ENCODE measurements at places on chromosomes 6 and 20.

DNA sequence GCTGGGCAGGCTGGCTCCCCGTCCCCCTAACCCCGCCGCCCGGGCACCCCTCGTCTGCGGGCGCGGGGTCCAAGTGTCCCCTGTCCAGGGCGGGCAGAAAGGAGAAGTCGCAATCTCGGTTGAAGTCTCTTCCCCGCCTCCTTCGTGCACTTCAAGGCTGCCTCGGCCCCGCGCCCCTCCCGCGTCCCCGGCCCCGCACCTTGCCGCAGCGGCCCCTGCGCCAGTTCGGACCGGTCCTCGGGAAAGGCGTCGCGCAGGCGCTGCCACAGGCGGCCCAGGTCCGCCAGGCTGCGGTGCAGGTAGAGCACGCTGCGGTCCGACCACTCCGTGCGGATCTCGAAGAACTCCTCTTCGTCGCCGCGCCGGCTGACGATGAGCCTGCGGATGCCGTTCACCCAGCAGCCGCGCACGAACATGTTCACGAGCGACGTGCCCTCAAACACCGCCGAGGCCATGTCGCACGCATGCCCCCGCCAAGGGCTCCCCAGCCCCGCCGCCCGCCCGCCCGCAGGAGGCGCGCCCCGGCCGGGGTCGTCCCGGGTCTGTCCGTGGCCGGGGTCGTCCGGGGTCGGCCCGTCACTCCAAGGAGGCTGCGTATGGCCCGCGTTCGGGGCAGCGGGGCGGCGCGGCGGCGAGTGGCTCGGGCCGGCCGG is at the start of gene PXDC1:
PXDC1 (minus strand) TSS at position 637 of the 653 bp plus-strand sequence; CDS start at position 455, 182 bp downstream.
- no peak for DNase-seq

DNA sequence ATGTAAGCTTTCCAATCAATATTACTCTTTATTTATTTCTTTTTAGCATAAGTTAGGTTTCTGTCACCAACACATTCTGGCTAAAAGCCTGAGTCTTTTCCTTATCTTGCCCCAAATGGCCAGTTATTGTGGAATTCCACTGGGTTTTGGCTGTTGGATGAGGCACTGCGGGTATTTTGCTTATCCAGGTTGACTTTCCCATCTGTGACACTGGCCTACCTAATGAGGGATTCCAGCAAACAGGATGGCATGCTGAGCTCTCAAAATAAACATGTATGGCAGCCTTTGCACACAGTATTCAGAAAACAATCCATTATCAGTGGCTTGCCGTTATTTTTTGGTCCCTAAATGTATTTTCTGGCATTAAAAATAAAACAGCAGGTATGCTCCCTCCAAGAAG is 6.5 kb upstream of the RALGAPB start:
- DNase-seq: no peak

GRCh38 chr6:21426841-21427490 is 166.6 kb upstream of the SOX4 start:
- DNase-seq: peak; percentile 42

DNA sequence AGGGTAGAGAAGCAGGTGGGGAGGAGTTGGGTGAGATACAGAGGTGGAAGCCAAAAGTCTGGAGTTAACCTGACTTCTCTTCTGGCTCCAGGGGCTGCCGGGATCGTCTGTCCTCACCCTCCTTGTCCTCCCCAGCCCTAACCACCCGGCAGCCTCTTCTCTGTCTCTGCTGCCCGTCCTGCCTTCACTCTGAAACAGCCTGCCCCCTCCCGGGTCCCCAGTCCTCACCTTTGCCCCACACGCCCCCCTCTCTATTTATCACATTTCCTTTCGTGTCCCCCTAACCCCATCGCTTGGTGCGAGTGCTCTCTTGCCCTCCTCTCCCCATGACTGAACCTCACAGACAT is 5.7 kb downstream of the RING1 start:
- DNase-seq: no peak

- peak; percentile 14 for DNase-seq
These were observed 655.5 kb upstream of the FLRT3 start for GRCh38 chr20:14992961-14993360.

- DNase-seq: no peak
These were observed 159.6 kb upstream of the PMEPA1 start for GRCh38 chr20:57869291-57869950.

GRCh38 chr6:112004201-112005012 is 49.5 kb upstream of the CCN6 start:
- no peak for DNase-seq

- no peak for DNase-seq
These were observed 1.5 kb downstream of the TNFRSF21 start for GRCh38 chr6:47308198-47308517.

DNA sequence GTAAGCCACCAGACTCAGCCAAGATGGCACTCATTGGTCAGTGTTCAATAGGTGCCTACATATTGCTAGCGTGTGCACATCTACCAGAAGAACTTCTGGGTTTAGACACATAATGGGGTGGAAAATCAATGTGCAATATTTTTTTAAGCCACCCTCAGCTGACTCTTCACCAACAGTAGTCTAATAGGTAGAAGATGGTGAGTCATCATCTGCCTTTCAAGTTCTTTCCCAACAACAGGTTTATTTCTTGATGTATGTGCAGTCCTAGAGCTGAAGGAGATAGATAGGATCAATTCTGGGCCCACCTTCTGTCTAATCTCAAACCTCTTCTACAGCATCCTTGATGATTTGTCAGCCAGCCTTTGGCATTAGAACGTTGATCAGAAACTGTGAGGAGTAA is 41.3 kb downstream of the IRAK1BP1 start:
- DNase-seq: no peak

GRCh38 chr20:56422076-56422823 is 10.2 kb downstream of the CASS4 start:
- DNase-seq: peak; percentile 86

- no peak for DNase-seq
These were observed 43.2 kb downstream of the TMEM242 start for GRCh38 chr6:157280157-157280556.

DNA sequence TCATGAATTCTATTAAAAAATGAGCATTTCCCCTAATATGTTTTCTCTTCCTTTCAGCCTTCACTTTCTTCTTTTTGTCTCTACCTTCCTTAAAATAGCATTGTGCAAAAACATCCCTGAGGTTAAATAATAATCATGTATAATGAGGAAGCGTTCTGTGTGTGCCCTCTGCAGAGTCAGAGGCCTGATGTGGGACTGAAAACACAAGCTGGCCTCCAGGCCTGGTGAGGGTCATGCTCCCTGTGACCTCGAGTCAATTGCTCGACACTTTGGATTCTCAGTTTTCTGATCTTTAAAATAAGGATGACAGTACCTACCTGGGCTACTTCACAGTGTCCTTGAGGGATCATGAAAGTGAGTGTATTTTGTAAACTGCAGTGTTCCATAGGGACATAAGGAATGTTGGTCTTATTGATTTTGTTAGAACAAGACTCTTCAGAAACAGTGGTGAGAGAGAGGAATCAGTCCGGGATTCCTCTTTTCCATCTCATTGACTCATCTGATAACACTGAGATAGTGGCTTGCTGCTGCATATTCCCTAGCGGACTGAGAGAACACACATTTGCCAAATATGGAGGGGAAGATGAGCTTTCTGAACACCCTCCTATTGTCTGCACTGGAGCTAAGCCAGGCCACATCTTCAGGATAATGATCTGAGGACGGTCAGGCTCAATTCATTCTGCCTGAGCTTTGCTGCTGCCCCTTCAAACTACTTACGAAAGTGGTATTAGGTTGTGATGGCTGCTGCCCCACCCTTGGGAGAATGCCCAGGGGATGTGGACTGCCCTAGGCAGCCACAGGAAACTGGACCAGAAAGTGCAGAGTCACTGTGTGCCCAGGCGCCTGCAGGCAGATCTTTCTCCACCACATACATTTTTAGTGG is 39.6 kb upstream of the PDE7B start:
- DNase-seq: peak; percentile 18

DNA sequence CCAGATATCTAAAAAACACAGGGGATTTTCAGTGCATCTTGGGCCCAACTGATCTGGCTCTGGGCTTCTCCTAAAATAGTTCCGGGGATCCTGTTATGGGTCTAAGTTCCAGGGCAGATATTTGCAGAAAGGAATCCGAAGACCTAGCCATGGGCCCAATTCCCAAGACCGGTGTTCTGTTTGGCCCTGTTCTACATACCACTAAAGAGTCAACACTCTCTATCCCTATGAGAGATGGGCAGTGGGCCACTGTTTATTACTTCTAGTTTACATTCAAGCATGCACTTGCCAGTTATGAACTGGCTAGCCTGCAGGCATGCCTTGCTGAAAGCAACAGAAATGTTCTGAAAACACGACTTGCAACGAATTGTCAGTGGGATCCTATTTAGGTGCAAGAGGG is 87.4 kb upstream of the PLCB4 start:
- DNase-seq: no peak
